ENCODE measurements at places on chromosomes 6 and 20.

DNA sequence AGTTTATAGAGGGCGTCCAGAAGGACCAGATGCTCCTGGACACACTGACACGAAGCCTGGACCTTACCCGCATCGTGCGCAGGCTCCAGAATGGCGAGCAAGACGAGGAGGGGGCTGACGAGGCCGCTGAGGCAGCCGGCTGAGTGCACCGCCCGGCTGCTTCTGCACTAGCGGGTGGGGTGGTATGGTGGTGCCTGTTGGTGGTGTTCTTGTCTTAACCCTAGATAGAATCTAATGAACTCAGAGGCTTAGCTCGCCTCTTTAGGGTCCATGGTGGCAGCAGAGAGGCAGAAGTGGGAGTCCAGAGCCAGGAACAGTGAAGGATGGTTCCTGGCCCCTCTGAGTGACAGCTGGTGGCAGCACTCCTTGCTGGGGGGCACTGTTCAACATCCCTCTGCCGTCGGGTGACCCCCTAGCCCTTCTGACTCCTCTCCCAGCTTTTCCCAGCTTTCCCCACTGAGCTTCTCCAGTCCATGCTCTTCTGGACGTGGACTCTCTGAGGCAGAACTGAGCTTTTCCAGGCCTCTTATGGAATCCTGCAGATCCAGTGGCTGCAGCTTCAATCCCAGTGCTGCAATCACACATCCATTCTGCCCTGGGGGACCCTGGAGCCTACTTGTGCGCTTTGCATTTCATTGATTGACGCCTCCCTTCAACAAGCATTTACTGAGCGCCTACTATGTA is 6.2 kb downstream of the GUCA1A start:
- DNase-seq: no peak

DNA sequence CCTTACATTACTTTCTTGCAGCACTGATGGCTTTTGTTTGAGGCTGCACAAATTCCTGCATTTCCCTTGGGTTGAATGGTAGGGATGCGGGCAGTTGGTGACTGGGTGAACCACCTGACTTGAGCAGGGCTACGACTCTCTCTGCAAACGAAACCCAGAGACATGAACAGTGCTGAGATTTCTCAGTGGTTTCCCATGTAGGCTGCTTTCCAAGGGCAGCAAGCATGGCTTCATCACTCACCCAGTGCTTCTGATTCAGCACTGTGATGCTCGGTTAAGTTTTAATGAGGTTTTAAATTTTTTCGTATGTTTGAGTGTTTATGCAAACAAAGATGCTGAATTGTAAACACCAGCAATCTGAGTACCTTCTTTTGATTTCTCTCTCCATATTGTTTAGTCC is 127.2 kb downstream of the MTHFD1L start:
- no peak for DNase-seq

GRCh38 chr20:49677777-49678758 is 35.6 kb downstream of the B4GALT5 start:
- DNase-seq: no peak

- no peak for DNase-seq
These were observed 16.8 kb upstream of the CCN2 start for GRCh38 chr6:131967948-131968347.

DNA sequence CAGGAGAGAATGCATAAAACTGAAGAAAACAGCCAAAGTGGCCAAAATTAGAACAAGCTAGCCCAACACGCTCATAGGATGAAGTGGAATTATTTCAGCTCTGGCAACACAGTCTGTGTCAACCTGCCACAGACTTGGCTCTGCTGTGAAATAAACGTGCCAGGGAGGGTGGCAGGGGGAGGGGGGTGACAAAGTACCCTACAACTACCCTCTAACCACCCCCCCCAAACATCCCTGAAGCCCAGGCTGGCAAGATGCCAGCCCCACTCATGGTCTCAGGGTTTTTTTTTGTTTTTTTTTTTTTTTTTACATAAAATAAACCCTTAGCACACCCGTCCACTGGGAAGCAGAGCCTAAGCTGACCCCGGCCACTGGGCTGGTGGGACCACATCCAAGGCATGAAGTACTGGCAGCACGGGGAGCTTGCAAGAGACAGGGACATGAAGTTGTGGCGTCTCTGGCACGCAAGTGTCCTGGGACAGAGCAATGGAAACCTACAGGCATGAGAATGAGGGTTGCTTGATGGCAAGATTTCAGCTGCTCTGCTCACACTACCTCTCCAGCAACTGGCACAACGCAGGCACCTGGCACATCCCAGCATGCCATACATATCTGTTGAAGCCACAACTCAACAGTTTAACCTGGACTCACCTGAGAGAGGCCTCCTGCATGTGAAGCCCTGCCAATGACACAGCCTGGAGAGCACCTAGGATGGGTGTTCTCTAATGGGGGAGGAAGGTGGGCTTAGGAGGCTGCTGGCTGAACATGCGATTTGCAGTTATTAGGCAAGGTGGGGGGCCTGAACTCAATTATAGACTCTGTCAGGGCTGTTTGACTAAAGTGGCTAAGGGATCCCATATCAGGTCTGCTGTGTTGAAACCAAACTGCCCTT is 76.4 kb downstream of the TRAM2 start:
- no peak for DNase-seq

GRCh38 chr20:48015141-48015910 is 230.0 kb upstream of the SULF2 start:
- no peak for DNase-seq

- no peak for DNase-seq
These were observed 36.3 kb upstream of the SLC4A11 start for GRCh38 chr20:3275064-3275935.

GRCh38 chr6:90508753-90509152 is 78.1 kb downstream of the MAP3K7 start:
- DNase-seq: no peak

- DNase-seq: no peak
These were observed 41.6 kb downstream of the FAM209B start for GRCh38 chr20:56574531-56575142.

DNA sequence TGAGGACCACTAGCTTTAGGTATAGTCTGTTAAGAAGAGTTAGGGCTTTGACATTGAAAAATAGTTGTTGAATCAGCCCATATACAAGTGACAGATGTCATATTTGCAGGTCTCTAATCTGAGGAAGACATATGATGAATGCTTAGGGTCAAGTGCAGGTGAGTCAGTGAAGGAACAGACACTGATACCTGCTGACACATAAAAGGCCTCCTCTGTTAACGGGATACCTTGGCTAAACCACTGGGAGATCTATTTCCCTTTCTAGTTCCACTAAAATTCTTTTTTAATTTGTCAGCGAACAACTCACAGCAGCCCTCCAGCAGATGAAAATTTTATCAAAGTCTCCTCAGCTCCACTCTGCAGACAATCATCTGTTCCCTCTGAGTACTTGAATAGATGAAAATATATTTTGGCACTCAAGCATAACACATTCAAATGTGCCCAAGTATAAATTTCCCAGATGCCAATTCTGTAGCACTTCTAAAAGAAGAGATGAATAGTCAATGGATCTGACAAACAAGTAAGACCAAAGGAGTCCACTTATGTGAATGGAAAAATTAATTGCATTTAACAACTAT is 154.0 kb downstream of the KIF16B start:
- DNase-seq: no peak

DNA sequence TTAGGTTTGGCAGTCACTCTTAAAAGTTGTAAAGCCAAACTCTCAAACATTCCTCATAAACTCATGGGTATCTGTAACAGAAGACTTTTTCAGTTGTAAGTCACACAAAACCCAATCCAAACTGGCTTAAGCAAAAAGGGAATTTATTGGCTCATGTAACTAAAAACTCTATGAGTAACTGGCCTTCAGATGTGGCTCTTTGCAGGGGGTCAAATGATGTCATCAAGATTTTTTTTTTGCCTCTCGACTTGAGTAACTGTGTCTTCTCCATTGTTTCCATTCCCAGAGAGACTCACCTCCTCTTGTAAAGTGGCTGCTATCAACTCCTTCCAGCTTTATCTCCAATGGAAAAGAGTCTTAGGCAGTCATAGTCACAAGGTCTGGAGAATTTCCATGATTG is 645.0 kb downstream of the DHX35 start:
- DNase-seq: no peak

- DNase-seq: no peak
These were observed 32.8 kb downstream of the RAMACL start for GRCh38 chr6:166553563-166554271.

DNA sequence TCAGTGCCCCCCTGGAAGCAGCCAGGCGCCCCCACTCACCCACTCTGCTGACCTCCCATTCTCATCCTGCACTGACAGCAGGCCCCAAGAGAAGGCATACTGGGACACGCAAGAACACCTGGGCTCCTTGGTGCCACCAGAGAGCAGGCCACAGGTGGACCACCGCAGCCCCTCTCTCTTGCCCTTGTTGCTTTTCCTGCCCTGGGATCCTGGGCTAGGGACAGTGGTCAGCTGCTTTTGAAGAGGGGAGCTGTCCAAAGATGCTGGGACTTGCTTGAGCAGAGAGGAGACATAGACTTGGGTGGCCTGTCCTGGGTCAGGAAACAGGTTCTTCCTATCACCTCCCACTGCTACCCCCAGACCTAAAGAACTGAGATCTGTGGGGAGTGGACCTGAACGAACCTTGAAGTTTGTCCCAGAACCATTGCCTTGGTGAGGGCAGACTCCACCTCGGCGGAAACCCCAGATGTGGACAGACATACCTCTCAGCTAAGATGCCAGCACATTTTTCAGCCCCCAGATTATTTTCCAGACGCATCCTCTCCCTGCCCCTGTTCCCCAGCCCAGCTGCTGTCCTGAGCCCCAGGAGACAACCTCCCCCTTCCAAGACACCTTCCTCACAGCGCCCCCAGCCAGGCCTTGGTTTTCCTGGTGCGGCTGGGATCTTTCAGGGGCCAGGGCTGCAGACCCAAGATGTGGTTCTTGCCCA is 1.1 kb downstream of the GLP1R start:
- DNase-seq: no peak

- DNase-seq: no peak
These were observed 898.3 kb upstream of the ADGRB3 start for GRCh38 chr6:67736816-67737215.

GRCh38 chr6:99446076-99446475 is 21.0 kb upstream of the PNISR start:
- DNase-seq: no peak

DNA sequence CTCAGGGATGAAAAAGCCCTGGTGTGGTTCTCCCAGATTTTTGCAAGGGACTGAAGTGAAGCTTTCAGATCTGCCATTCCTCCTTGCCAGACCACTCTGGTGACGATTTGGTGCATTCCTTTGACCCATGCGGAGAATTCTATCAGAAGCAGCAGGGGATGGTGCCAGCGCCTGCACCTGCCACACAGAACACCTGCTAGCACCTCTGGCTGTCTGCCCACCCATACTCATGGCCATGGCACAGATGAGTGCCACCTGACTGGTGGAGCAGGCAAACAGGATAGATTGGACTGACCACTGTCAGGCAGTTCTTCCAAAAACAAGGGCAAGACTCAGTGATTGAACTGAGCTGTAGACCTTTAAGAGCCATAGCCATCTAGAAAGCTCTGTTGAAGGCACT is 107.1 kb downstream of the CDYL start:
- DNase-seq: no peak

DNA sequence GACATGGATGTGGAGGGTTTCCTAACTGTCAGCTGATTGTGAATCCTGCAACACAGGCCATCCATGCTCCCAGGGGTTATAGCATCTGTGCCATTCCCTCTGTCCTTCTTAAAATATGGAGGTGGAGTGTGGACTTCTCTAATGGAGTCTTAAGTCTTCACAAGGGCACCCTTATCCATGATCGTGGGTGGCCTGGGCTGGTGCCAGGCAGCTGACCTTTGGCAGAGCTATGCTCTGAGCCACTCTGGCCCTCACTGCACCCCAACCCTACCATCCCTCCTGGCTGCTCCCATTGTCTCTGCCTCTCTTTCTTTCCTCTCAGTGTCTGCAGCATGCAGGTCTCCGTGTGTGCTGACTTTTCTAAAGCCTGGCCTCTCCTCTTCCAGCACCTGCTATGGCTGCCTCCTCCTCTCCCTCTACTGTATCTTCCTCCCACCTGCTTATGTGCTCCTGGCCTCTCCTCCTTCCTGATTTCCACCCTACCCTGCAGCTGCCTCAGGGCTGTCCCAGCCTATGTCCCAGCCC is 11.2 kb upstream of the PCMTD2 start:
- no peak for DNase-seq

- no peak for DNase-seq
These were observed 31.0 kb upstream of the TCFL5 start for GRCh38 chr20:62892348-62893304.

DNA sequence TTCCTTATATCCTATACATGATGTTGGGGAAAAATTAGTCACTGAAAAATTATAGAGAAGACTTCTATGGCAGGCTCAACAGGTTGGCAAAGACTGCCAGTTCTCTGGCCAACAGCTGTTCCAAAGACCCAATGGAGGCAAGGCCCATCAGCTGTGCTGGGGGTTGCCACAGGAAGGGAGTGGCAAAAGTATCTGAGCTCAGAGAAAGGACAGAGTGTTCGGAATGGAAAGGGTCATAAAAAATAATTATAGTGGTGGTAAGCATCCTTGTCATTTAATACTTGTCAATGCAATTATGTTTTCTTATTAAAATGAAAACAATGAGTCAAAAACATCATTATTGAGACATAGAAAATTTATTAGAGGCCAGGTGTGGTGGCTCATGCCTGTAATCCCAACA is 36.1 kb downstream of the FASTKD5 start:
- DNase-seq: no peak

GRCh38 chr6:43386492-43386891 is 17.0 kb upstream of the ZNF318 start:
- no peak for DNase-seq

- DNase-seq: no peak
These were observed 19.3 kb downstream of the SULF2 start for GRCh38 chr20:47765691-47766594.

GRCh38 chr6:24194978-24195700 is 69.1 kb downstream of the NRSN1 start:
- no peak for DNase-seq

DNA sequence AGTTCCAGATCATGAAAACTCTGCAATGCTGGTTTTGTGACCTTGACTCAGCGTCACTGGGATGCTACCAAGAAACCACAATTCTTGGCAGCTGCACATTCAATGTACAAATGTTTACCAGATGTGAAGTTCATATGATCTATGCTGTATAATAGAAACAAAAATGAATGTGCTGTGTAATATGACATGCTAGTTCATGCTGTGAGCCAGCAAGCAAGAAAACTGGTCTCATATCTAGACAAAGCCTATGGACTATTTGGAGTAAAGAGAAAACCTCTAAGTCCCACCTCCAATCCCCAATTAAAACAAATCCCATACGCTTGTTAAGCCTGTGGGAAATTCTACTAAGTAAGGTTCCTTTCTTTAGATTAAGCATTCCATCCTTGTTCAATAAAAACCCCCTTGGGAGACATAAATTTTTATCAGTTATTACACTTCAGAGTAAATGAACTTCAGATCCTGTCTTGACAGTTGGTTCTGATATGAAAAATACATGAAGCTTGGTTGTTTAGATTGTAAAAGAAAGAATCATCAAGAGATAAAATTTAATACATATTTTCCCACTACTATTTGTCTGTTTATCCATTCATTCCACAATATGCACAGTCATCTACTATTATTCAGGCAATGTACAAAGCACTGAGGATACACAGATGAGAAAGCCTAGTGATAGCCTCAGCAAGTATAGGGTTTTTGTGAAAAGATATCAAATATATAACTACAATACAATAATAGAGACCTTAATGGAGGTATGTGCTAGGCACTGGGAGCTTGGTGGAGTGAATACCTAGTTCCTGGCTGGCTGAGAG is 20.1 kb downstream of the COL21A1 start:
- DNase-seq: no peak
